ENCODE measurements at places on chromosomes 16 and 17.
A peak's percentile ranks its signal among the peaks of the same experiment; 100 is the strongest.

DNA sequence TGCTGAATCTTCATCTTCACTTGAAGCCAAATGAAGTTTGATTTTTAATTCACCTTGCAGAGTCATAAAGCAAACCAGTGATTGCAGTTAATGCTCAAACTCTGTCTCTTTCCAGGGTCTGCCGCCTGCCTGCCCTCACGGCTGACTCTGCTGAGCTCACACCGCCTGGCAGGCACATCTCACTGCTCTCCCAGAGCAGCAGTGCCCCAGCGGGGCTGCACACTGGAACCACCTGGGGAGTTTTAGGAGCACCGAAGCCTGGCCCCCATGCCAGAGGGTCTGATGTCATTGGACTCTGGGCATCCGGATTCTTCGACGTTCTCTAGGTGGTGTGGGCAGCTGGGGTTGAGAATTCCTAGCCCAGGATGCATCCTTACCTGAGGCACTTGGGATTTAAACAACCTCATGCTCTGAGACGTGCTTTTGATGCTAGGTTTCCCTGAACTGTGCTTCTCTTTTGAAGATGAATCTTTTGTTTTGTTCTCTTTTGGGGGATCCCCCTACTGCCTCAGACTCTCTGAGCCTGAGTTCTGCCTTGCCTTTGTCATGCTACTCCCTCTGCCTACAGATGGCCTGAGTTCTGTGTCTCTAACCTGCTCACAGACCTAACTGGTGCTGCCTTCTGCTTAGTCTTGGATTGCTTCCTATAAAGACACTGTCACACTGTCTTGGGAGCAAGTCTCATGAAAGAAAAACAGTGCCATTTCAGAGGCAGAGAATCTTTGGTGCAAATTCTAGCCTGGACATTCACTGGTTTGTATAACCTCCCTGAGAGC is 438.1 kb upstream of the CCL2 start:
- DNase-seq = no peak

DNA sequence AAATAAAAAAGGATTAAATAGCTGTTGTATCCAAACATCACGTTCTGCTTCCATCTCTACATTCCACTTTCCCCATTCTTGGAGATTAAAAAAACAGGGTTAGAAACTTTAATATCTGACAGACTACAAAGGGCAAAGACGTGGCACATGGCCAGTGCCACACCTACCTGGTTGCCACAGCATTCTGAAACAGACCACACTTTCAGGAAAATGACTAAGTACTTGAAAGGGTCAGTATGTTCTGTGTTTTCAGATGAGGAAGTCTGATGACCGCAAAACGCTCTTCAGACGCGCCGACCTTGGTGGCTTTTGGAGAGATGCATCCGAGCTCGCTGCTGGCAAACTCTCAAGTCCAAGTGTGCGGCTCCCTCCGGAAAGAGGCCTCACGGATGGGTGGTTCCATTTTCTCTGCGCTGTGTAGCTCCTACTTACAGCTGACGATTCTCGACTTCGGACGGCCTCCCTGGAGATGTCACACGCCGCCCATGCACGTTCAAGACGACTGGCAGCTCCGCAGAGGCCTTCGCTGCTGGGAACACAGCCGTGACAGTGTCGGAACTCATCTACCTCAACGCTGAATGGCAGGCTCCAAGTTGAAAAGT is 15.5 kb downstream of the MAP1LC3B start:
- DNase-seq = no peak

- no peak for DNase-seq
Observed at GRCh38 chr17:44323359-44324091, 1.1 kb downstream of the SLC25A39 start.

DNA sequence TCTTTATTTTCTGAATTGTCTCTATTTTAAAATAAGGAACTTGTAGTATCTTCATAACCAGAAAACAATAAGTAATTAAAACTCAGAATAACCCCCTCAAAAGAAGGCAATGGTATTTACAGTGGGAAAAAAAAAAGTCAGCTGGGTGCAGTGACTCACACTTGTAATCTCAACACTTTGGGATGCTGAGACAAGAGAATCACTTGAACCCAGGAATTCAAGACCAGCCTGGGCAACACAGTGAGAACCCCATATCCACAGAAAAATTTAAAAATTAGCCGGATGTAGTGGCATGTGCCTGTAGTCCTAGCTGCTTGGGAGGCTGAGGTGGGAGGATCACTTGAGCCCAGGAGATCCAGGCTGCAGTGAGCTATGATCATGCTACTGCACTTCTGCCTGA is 33.5 kb downstream of the ADAM11 start:
- DNase-seq = no peak

DNA sequence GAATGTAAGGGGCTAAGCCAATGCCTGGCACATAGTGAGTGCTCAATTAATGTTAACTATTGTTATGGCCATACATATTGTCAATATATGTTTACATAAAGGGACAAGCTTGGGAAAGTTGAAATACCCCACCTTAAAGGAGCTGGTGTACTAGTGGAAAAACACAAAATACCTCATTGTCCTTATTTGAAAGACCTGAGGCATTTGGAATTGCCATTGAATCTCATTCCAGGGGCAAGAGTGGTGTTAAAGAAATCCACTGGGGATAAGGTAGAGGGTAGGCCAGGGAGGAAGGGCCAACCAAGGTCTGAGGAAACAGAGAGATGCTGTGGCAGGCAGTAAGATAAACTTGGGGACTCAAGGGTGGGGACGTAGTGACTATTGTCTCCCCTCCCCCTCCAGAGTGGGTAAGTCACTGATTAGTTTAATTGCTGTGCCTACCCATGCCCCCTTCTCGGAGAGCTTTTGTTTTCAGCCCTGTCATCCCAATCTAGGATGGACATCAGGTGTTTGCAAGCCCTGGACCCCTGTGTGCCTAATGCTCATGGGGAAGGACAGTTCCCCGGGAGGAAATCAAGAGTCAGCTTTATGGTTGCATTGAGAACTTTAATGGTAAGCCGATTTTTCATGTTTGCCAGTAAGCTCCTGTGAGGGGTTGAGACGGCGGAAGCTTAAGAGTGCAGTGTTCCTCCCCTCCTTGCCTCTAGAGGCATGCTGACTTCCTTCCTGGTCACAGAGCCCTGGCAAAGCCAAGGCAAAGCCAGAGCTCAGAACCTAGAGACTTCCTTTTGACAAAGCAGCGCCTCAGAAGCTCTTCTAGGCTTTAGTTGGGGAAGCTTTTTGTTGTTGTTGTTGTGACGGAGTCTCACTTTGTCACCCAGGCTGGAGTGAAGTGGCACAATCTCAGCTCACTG is 2.5 kb upstream of the HEATR9 start:
- DNase-seq = no peak

GRCh38 chr16:28846933-28847273 is 755 bp upstream of the TUFM start:
- no peak for DNase-seq

DNA sequence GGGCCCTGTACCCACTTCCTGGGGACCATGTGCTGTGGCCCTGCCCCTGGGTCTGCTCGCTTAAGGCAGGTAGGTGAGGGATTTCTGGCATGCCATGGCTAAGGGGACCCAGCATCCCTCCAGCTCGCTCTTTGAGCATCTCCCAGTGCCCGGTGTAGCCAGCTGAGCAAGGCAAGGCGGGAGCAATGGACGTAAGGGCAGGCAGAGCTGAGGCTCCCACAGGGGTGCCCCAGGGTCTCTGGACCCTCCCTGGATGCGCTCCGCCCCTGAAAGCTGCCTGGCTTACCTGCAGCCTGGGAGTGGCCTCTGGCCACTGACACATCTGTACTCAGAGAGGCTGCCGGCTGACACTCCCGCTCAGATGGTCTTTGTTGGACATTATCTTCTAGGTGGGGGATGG is 189.9 kb downstream of the IRF8 start:
- no peak for DNase-seq

- no peak for DNase-seq
Observed at GRCh38 chr16:28924399-28924761, 658 bp downstream of the RABEP2 start.

DNA sequence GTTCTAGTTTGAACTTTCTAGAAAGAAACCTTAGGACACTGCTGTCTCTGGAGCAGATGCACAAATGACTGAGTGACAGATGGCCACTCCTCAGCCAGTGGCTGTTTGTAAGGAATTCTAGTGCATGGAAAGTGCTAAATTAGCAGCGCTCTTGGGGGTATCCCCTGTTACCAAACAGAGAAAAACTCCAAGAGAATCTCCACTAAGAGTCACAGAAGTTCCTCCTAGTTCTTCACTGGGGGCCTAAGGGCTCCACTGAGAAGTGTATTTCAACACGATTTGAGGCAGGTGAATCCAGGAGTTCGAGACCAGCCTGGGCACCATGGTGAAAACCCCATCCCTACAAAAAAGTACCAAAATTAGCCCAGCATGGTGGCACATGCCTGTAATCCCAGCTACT is 18.1 kb upstream of the IRF8 start:
- no peak for DNase-seq

- no peak for DNase-seq
Observed at GRCh38 chr16:81006211-81006812, 373 bp downstream of the CMC2 start.

DNA sequence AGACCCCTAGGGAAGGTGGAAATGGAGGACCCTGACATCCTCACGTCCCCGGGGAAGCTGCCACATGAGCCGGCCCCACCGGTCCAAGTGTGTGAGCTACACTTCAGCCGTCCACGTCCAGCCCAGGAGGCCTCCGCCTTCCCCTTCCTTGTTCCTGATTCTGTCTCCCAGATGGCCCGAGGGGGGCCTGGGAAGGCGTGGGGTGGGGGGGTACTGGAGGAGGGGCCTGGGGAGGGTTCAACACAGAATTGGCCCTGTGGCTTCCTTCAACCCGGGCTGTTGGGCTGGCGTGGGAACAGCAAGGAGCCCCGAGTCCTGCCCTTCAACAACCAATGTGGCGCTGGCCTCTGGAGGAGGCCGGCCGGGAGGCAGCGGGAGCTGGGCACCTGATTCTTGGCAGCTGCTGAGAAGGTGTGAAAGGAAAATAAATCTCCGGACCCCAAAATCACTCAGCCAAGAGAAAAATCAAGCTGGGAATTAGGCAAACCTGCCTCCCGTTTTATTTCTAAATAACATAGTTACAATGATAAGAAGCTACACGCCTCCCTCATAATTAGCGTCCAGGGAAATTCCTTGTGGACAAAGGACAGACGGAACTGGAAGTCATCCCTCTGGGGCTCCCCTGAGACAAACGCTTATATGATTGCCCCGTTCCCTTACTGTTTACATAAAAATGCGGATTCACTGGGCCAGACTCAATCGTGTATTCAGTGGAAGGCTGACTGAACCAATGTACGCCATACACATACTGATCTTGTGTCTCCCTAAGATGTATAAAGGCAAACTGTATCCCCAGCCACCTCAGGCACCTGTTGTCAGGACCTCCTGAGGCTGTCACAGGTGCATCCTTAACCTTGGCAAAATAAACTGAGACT is 1.8 kb upstream of the APRT start:
- DNase-seq = no peak

GRCh38 chr16:16956376-16956775 is 514.4 kb downstream of the XYLT1 start:
- no peak for DNase-seq

DNA sequence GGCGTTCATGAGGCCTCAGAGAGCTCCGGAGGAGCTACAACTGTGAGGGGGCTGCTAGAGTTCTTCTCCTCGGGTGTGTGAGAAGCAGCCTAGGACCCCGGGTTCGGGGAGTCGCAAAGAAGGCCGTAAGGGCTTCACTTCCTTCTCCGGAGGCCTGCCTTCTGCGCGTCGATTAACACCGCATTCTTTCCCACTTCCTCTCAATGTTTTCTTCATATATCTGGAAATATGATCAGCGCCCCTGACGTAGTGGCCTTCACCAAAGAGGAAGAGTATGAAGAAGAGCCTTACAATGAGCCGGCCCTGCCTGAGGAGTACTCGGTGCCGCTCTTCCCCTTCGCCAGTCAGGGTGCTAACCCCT is 449 bp downstream of the SMCR8 start:
- DNase-seq = no peak

DNA sequence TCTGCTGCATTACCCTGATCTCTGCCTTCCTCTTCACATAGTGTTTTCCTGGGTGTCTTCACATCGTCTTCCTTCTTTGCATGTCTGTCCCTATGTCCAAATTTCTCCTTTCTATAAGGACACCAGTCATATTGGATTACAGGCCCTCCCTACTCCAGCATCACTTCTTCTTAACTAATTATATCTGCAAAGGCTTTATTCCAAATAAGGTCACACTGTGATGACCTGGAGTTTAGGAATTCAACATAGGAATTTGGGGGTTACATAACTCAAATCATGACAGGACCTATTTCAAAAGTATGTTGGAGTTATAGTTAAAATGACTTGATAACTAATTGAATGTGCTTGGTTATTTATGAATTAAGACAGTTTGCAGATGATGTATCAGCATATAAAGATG is 490.5 kb upstream of the ERCC4 start:
- DNase-seq = peak; percentile 73

DNA sequence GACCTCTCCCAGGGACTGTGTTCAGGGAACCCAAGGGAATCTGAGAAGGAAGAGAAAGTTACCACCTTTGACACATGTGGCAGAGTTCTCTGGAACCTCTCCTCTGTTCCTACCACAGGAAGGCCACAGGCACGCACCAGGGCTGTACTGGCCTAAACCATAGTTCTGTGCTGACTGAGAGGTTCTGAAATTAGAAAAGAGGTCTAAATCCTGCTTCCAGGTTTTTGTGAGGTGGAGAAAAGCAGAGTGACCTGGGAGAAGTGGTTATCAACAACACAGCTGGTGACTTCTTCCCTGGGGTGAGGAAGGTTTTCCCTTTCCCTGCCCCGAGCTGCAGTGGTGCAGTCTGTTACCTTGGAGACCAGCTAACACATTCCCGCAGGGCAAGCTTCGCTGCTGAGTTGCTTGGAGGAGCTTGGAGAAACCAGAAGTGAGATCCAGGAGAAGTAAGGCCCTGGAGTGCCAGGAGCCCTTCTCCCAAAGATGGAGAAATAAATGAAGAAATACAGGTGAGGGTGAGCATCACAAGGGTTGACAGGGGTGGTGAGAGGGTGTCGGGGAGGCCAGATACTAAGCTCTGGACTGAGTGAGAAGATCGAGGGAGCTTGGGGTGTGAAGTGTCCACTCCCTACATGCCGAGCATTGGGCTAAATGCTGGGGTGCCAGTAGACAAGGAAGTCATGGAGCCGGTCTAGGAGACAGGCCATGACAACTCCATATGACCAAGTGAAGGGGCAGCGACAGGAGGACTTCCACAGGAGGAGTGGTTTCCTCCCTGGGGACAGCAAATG is at the start of gene VWA3A:
Gene VWA3A (plus strand): TSS at position 399 of the 791 bp plus-strand sequence. CDS start 97 bp downstream, at position 496.
- no peak for DNase-seq

Data from HS-27A (cell line).